ENCODE measurements at places on chromosomes 4 and X. TPM values are rescaled to one million over a fixed set of nuclear protein-coding genes. Genes with fewer than 3 reads are reported as not detected.

Gene LEF1
- 4.5 TPM for total RNA-seq

Gene GLRB
- total RNA-seq = 23.1 TPM

GRCh38 chrX:45070116-45071007, 130.3 kb downstream of the DIPK2B start:
- DNase-seq = no peak

Gene UNC5C
- total RNA-seq = 1.7 TPM

DNA sequence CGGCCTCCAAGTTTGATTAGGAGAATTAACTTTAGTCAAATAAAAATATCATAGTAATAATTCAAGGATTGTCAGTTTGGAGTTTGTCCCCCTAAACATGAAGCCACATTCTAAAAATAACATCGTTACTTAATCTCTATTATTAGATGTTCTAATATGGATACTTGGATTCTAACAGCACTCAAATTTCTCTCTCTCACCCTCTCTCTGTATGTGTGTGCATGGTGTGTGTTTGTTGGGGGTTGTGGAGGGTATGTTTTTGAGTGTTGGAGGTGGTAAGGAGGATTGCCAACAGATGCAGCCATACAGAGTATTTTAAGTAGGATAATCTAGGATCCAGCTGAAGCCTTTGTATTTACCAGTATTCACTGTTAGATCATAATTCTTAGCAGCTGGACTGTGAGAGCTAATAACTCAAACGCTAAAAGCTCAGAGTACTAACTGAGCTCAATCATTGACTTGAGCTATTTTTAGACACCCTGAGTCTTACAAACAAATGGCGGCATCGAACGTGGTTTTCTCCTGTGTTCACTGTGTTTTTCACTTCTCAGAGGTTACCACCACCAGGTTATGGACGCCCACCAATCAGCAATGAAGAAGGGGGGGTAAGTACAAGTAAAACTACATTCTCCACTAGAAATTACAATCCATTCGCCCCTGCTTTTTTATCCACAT, 8.8 kb downstream of the ENAM start:
- DNase-seq = no peak

Measured in cardiac septum (tissue), 1 donor.